ENCODE measurements at places on chromosomes 7 and 10.

DNA sequence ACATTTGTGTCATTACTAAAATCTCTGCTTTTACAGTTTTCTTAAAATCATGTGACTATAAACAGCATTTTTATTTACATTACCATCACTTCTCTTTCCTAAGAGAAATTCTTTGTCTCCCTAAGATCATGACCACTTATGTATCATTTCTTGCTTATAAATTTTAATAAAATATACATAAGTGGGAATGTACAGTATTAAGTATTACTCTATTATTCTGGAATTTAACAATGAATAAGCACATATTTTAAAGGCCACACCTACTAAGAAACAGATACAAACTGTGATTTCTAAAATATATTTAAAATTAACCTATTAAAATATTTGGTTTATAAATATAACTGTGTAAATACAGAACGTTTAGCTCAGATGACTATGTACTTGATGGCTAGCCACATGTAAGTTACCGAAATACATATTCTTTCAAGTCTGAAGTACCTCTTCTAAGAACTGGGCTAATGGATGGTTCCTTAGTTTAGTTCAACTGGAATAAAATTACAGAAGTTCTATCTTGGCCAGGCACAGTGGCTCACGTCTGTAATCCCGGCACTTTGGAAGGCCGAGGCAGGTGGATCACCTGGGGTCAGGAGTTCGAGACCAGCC lies 33.3 kb upstream of the PTPRN2 start:
- no peak for DNase-seq

DNA sequence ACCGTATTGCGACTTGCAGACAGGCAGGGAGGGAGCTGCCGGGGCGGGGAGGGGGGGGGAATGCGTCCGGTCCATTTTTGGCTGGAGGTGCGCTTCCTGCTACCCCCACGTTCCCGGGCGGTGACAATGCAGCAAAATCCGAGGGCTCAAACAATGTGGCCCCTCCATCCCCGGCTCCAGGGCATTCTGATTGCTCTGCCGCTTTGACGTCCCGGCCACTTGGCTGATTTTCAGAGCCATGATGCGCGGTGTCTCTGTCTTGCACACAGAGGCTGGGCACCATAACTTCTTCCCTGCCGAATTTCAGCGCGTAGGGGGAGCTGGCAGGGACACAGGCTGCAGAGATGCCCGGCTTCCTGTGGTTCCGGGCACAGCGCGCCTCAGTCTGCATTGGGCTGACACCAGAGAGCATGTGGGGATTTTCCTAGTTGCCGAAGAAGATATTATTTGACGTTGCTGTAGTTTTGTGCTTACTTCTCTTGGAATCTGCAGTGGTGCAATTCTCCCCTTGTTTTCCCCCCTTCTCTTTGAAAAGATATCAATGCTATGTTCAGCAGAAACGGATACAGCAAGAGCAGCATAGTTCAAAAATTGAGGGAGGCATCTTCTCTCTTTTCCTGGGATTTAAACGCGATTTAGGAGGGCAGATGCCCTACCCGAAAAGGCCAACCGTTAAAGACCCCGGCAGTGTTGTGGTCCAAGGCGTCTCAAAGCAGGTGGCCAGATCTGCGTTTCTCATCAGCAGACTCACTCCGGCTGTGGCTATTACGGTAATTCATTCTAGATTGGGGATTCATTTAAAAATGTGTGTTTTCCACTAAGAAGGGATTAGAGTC lies 1.4 kb downstream of the HECW1 start:
- DNase-seq: no peak

GRCh38 chr7:90621747-90622140 lies 25.6 kb downstream of the CDK14 start:
- DNase-seq: no peak

- DNase-seq: no peak
These were observed 102.6 kb downstream of the DLG5 start for GRCh38 chr10:77823811-77824542.

GRCh38 chr7:107528461-107528860 lies 35.3 kb downstream of the COG5 start:
- no peak for DNase-seq

- DNase-seq: no peak
These were observed 871.7 kb downstream of the LRMDA start for GRCh38 chr10:76302961-76303630.

DNA sequence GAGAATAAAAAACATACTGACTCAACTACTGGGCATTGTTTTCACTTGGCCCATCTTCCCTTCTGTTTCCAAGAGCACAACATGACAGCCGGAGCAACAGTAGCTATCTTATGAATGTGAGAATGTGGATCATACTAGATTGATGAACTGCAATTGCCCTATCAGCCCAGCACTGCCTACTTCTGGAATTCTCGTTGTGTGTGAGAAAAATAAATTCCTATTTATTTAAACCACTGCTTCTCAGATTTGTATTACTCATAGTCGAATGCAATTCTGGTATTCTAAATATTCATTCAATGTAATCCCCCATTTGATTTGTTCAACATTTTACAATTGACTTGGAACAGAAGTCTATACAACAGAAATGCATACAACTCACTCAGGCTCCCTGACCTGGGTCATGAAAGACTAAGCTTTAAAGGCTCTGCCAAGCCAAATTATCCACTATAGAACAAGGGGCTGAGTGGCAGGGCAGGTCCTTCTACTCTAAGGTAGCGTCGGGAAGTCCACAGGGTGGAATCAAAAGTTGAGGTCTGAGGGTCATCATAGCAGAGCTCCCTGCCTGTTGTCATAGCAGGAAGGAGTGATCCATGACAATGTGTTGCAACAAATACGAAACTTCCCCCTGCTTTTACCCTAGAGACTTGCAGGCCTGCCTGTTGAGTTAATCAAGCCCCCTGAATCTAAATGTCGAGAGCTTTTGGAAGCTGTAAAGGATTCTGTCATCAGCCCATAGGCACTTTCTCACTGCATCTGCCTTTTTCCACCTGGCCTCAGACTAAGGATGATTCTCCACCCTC lies 12.4 kb upstream of the JAZF1 start:
- no peak for DNase-seq

All from RWPE2 (cell line).